Brain (organoid and tissue), 16 donors: ENCODE measurements at places on chromosomes 16 and 17. TPM values are rescaled to one million over a fixed set of nuclear protein-coding genes. Genes with fewer than 3 reads are reported as not detected.

The DNAH17 gene
- polyA plus RNA-seq = 16.1 TPM

The SDR42E1 gene
- polyA plus RNA-seq = 11.9 TPM

The ATP6V0A1 gene
- polyA plus RNA-seq = 163 TPM

The EPOP gene
- polyA plus RNA-seq = 8.8 TPM

The WNT3 gene
- 4.6 TPM for polyA plus RNA-seq

The KRTAP4-9 gene
- polyA plus RNA-seq = not detected

The KCNJ12 gene
- polyA plus RNA-seq = 2.9 TPM

The GRAPL gene
- not detected for polyA plus RNA-seq

The CCL14 gene
- 4.4 TPM for polyA plus RNA-seq

The CACNG3 gene
- 13.6 TPM for polyA plus RNA-seq

The FBXO39 gene
- polyA plus RNA-seq = not detected

The EXOC3L1 gene
- polyA plus RNA-seq = 3.0 TPM

The ARSG gene
- polyA plus RNA-seq = 5.5 TPM

The KRT9 gene
- polyA plus RNA-seq = not detected
